ENCODE measurements at places on chromosomes 3 and 15.

DNA sequence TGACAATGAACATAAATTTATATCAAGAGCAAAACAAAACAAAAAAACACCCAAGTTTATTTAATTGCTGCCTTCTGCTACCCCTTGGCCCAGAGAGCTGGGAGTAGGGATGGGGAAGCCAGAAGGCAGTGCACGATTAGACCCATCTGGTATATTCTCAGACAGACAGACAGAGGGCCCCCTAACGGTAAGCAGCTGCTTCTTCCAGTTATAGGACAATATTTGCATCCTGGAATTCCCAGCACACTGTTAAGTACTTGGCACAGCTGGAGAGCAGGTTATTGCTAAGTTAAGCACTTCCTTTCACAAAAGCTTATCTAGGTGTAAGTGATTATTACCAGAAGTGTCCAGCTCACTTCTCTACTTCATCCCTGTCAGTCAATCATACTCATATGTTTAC is 39.3 kb downstream of the C2CD4B start:
- DNase-seq = no peak

- peak; percentile 88 for DNase-seq
Measured at GRCh38 chr3:55144015-55144673, 216.3 kb upstream of the LRTM1 start.

- DNase-seq = no peak
Measured at GRCh38 chr3:115571413-115571812, 51.9 kb upstream of the GAP43 start.

DNA sequence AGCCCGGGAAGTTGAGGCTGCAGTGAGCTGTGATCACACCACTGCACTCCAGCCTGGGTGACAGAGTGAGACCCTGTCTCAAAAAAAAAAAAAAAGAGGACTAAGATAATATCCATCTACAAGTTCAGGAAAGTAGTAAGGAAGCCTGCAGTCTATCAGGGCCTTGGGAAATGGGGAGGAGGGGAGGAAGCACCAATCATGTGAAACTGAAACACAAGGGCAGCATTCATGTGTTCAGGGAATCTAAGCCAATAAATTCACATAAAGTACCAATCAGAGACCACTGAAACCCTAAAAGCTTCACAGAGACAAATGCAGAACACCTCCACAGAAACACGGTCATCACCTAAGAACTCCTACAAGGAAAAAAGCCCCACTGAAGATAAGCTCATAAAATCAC is 22.9 kb upstream of the HHATL start:
- DNase-seq = no peak

DNA sequence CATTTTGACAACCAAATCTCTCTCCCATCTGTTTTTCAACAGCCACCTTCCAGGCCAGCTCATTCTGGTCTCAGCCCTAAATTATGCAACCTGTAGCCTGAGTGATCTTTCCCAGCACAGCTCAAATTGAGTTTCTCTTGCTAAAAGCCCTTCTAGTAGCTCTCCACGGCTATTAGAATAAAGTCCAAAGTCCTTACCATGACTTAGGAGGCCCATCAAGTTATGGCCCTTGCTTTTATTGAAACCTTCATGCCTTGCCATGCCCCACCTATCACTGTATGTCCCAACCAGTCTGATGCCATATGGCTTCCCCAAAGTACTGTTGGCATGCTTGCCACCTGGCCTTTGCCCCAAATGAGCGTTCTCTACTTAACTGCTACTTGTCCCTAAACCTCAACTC is 303.5 kb upstream of the GADL1 start:
- no peak for DNase-seq

GRCh38 chr3:81851176-81851575 is 89.7 kb upstream of the GBE1 start:
- no peak for DNase-seq

DNA sequence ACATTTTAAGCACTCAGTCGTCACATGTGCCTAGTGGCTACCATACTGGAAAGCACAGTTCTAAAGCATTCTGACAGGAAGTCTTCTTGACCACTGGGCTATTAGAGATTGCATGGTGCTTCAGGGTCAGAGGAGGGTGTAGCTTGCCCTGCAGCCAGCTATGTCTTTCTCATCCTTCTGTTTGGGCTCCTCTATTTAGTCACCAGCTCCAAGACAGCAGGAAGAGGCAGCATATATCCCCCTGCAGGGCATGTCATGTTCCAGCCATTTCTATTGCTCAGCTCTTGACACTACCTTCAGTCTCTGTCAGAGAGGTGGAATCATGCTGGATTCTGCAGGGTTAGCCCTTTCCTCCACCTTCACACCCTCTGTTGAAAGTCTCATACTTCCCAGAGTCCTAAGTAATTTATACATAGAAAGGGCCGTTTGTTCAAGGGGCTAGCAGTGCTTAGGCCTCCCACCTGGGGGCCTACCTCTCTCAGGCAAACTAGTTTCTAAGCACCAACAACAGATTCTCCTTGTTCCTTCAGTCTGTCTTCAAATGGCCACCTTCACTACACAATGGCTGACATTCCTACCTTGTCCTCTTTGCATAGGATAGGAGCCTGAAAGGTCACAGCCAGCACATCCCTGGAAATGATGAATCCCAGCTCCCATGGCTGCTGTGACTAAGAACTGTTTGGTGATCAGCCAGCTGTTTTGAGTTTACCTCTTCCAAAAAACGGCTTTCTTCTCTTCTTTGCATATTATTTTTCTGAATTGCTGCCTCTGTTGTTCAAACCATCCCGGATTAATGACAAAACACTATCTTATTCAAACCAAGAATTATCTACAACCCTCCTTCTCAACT is 115.7 kb upstream of the BFSP2 start:
- DNase-seq = no peak

GRCh38 chr3:157581371-157581770 is 78.2 kb upstream of the VEPH1 start:
- no peak for DNase-seq

GRCh38 chr3:154898443-154898842 is 181.7 kb upstream of the MME start:
- no peak for DNase-seq
